Muscle of back (tissue), 13 donors: ENCODE measurements at places on chromosomes 4 and X.

DNA sequence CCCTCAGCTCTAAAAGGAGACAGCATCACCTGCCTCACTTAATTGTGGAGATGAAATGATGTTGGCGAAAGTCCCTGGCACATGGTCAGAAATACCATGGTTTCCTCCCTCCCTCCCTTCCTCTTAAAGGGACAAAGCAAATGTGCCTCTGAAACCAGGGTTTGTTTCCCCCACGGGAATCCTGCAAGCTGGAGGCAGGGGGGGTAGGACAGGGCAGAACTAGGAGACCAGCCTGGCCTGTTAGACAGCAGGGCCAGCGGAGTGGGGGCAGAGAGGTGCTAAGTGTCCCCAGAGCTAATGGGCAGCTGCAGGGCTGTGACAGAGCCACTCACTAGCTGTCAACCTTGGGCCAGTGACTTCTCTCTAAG is 5.7 kb downstream of the RTL5 start:
- peak; percentile 34 for DNase-seq

DNA sequence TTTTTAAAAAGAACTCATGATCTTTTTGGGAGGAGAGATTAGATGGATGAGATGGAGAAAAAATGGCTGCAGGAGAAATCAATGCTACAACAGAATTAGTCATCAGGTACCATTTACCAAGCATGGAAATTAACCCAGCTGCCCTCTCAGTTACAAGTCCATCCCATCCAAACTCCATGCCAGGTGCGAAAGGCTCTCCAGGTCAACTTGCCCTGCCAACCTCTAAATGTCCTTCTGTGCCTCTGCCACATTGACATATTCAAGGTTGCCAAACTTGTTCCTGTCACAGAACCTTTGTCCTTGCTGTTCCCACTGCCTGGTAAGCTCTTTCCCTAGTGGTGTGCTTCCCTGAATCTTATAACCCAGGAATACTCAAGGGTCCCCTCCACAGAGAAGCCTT is 7.2 kb downstream of the SPATA18 start:
- no peak for DNase-seq

DNA sequence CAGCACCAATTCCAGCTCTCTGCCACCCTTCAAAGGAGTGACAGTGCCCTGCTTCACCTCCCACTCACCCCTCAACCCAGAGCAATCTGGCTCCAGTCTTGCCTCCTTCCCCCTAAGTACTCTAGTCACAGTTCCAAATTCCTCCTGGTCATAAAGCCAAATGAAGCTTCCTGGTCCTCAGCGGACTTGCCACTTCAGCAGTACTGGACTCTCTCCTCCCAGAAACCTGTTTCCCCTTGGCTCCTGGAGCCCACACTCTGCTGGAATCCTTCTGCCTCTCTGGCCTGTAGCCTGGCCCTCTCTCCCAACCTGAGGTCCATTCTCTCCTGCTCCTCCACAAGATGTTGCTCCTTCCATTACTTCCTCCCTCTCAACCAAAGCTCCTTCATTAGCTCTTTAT is 52.6 kb upstream of the MTM1 start:
- DNase-seq = no peak

- DNase-seq = no peak
Observed at GRCh38 chr4:40719008-40719623, 30.6 kb upstream of the NSUN7 start.

- no peak for DNase-seq
Observed at GRCh38 chrX:53442322-53442631, 8.1 kb upstream of the HSD17B10 start.

GRCh38 chr4:106334741-106335470 is 18.6 kb downstream of the AIMP1 start:
- peak; percentile 28 for DNase-seq

- no peak for DNase-seq
Observed at GRCh38 chrX:74911494-74911893, 13.8 kb downstream of the NEXMIF start.

- peak; percentile 23 for DNase-seq
Observed at GRCh38 chr4:5125321-5125720, 74.0 kb downstream of the STK32B start.
